Caco-2 (cell line): ENCODE measurements at places on chromosomes 5 and 9.
A peak's percentile ranks its signal among the peaks of the same experiment; 100 is the strongest.

DNA sequence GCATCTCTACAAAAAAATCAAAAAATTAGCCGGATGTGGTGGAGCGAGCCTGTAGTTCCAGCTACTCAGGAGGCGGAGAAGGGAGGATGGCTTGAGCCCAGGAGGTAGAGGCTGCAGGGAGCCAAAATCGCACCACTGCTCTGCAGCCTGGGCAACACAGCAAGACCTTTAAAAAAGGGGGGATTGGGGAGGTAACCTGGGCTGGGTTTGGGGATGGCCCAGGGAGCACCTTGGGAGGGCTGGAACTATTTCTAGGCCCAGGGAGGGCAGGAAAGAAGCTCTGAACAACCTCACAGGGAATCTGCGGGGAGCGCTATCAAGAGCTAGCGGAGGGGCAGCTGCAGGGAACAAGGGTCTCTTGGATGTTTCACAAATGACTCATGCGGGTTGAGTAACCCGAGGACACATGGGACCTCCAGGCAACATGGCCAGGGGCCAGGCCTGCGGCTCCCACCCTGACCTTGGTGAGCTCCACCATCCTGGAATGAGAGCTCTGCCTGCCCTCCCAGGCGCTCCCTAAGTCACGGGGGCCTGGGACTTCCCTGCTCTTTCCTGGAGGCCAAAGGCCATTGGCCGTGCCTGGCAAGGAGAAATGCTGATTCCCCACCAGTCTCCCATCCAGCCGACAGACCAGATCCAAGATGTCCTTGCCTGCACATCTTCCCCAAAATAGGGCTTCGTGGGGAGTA lies 23.4 kb downstream of the SARDH start:
- DNase-seq, result peak; percentile 60

DNA sequence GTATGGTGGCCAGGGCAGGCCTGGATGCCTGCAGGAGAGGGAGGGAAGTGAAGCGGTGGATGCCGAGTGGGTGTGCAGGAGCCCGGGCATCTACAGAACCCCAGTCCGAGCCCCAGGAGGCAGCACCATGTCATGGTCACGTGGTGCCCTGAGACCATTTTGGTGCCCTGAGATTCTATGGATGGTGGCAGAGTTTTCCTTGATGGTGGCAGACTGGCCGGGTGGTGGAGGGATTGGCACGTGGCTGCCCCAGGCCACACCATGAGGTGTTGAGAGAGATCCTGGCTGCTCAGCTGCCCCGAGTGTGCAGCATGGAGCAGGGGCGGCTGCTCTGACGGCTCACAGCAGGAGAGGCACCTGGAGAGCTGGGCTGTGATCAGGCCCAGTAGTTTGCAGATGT lies 52.3 kb downstream of the SYK start:
- no peak for DNase-seq

- no peak for DNase-seq
Observed at GRCh38 chr5:106525438-106525837, 1145.3 kb downstream of the EFNA5 start.

- DNase-seq, result no peak
Observed at GRCh38 chr5:139282197-139282557, 11.4 kb upstream of the MATR3 start.

- no peak for DNase-seq
Observed at GRCh38 chr5:173099461-173099860, 43.3 kb downstream of the CREBRF start.
